ENCODE measurements at places on chromosomes 3 and 15.

DNA sequence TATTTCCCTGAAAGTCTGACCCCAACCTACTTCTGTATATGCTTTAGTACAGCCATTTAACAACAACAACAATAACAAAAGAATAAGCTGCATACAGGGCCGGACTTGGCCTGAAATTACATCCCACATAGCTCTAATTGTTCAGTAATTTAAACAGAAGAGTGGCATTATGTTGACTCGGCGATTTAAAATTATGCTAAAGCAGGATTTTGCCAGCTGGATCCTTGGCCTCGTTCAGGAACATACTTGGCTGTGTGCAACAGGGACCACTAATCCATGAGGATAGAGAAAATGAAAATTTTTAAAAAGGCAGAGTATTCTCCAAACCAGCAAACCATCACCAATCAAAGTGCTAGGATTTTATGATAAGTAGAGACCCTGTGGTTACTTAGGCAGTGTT is 433.1 kb upstream of the RBMS3 start:
- no peak for DNase-seq

GRCh38 chr15:41205315-41205714 is 25.2 kb downstream of the EXD1 start:
- DNase-seq = no peak

GRCh38 chr3:94076055-94076454 is 13.2 kb downstream of the NSUN3 start:
- DNase-seq = no peak

- no peak for DNase-seq
Measured at GRCh38 chr3:172939651-172940293, 189.2 kb downstream of the ECT2 start.

GRCh38 chr3:46212101-46212500 is 4.0 kb upstream of the CCR1 start:
- no peak for DNase-seq

GRCh38 chr3:14518893-14519292 is 21.2 kb downstream of the GRIP2 start:
- DNase-seq = no peak

DNA sequence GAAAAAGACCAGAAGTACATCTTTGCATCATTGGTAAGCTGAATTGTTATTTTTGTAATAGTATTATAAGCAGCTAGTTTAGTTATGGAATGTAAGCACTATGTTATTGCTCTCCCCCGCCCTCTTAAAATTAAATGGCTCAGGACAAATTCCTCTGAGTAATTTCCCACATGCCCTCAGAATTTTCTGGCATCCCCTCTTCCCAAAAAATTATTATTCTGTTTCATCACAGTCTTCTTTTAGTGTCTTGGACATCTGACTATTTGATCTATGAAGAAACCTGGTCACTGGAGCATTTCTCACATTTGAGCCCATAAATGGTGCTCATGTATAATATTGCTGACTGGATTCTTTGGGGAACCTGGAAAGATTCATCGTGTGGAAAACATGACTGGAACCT is 68.3 kb downstream of the KLHL25 start:
- no peak for DNase-seq

GRCh38 chr3:133927540-133928066 is 31.9 kb upstream of the RAB6B start:
- peak; percentile 22 for DNase-seq

DNA sequence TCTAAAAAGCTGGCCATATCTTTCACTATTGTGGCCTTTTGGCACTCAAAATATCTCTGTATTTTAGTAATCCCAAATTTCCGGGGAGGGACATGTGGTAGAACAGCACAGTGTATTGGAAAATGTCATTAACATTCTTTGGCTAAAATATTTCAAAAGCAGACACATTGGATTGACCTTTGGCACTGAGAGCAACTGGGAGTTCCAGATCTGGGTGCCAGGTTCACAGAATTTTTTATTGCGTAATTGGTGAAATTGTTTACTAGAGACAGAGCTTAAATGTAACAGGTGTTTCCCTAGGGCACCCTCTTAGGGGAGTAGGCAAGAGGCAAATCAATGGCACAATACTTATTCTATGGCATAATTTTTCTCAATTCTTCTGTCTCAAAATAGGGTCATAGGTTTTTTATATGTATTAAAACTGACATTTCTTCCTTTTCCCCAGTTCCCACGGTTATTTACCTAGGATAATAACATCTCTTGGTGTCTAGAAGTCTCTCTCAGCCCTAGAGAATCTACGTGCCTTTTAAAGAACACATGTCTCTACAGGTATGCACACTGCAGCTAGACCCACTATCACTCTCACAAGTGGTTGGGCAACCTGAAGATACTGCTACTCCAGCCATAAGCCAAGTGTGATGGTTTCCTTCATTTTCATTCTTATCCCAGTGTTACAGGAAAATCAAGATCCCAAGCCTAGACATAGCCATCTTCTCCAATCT is 10.6 kb downstream of the RBMS3 start:
- no peak for DNase-seq

GRCh38 chr3:47523310-47524073 is 10.0 kb upstream of the ELP6 start:
- DNase-seq = no peak

GRCh38 chr3:57226176-57226575 is 1.4 kb upstream of the APPL1 start:
- no peak for DNase-seq

GRCh38 chr3:73422571-73422970 is 202.2 kb downstream of the PDZRN3 start:
- no peak for DNase-seq

Data from HAP-1 (cell line).